ENCODE measurements at places on chromosomes 4 and X.
A peak's percentile ranks its signal among the peaks of the same experiment; 100 is the strongest.

DNA sequence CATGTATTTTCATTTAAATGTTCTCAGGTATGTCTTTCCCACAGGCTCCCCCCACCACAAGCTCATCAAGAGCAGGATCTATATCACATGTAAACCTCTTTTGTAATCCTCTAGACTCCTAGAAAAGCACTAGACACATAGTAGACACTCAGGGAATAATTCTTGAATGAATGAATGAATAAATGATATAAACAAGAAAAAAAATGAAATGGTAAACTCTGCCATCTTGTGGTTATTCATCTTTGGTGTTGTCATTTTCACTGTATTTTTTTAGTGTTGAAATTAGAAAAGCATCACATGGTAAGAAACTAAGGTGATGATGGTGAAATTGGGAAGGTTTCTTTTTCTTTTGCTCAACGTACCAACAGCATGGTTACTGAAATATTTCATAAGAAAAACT is 34.2 kb upstream of the C1GALT1C1 start:
- peak; percentile 46 for DNase-seq

DNA sequence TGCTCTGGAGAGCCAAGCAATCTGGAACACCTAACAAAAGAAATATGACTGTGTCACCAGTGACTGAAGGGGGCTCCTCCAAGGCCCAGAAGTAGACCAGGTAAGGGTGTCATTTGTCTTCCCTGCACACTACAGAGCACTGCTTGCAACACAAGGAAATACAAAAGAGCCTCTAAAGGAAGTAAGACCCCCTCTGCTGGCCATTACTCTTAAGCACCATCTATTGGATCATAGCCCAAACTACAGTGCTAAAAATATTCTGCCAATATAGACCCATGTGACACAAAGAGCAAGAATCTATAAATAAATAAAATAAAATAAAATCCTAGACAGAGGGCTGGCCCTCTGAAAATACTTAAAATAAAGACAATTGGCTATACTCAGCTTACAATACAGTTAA is 528.7 kb downstream of the TMA16 start:
- no peak for DNase-seq

DNA sequence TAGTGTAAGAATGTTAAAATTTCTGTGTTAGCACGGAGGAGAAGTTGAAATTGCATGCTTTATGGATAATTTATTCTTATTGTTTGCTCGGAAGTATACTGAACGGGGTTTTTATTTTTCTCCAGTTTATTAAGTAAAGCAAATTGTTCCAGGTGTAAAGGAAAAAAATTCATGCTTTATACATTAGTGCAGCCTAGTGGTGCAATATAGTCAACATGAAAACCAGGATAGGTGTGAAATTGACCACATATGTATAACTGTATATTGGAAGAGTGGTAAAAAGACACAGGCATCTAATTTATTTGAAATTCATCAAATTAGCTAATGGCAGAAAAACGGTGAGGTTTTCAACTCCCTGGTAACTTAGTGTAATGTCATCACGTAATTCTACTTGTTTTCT is 959 bp downstream of the BRS3 start:
- DNase-seq, result no peak

DNA sequence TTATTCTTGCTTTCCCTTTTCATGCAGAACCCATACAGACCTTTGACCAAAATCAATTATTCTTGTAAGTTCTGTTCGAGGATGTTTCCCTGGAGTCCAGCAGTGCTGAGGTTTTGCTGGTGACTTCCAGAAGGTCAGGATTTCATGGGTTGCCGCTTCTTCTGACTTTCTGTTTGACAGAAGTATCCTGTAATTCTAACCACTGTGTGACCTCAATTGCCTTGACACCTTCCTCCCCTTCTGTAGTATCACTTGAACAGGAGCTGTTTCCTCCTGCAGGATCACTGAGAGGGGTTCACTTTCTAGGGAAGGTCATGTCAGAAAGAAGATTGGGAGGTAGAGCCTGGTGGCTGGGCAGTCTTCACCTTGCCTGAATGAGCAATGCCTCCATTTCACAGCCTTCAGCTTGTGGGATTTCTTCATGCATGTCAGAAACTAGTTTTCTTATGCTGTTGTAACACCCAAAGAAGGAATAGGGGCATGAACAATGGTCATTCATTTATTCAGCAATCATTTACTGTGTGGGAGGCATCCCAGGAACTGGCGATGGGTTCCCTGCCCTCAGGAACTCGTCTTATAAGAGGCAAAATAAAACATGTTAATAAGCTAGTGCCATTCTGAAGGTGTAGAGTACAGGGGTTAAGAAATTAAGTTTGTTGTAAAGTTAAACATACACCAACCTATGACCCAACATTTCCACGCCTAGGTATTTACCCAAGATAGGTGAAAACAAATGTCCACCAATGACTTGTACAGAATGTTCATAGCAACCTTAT is 205.9 kb downstream of the SOWAHB start:
- peak; percentile 64 for DNase-seq

DNA sequence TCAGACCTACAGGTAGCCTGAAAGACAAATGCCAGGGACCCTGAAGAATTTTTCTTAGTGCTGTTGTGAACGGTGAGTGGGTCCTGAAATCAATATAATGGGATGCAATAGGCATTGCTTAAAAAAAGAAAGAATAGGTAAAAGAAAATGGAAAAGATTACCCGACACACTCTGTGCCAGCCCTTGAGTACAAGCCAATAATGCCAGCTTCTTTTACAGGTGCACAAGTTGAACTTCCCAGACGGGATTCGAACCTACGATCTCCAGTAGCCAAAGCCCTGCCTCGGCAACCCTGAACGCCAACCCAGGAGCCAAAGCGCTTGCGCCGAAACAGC is 24.7 kb upstream of the GLOD5 start:
- no peak for DNase-seq

- no peak for DNase-seq
Measured at GRCh38 chr4:150152766-150153165, 74.5 kb downstream of the DCLK2 start.

DNA sequence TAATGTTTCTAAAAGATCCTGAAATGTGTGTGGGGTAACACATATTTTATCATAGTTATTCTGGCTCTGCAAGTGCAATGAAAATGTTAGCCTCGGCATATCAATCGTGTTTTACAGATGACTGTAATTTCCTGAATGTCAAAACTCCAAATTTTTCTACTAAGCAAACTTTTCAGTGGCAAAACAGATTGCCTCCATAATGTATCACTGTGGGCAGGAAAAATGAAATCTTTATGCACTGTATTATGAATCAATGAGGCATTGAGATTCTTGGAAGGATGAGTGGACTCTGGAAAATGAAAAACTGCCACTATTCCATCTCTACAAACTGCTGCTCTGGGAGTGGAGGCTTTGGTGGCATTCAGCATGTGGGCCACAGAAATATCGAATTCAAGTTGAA is 160.1 kb upstream of the MBNL3 start:
- DNase-seq, result no peak

GRCh38 chrX:105018865-105019264 is 201.6 kb downstream of the TEX13A start:
- no peak for DNase-seq

- no peak for DNase-seq
Measured at GRCh38 chr4:100379583-100380105, 138.2 kb downstream of the EMCN start.

GRCh38 chr4:3492741-3493719 is 29.9 kb downstream of the DOK7 start:
- DNase-seq, result no peak

- no peak for DNase-seq
Measured at GRCh38 chrX:7084841-7085240, 62.7 kb upstream of the STS start.

DNA sequence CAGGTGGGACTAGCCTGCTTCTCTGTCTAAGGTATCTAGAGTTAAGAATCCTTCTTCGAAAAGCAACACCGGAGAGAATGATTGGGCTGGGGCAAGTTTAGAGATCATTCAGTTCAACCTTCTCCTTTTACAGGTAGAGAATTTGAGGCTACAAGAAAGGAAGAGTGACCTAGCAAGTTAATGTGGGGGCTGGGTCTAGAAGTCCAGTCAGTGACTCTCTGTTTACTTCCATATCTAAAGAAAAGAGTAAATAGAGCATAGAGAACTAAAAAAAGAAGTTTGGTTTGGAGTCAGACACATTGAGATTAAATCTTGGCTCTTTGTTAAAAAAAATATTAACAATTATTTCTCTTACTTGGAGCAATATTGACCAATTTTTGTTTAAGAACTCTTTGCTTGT is 64.1 kb upstream of the NPNT start:
- DNase-seq, result no peak

- no peak for DNase-seq
Measured at GRCh38 chrX:3712870-3713224, 602 bp downstream of the PRKX start.

DNA sequence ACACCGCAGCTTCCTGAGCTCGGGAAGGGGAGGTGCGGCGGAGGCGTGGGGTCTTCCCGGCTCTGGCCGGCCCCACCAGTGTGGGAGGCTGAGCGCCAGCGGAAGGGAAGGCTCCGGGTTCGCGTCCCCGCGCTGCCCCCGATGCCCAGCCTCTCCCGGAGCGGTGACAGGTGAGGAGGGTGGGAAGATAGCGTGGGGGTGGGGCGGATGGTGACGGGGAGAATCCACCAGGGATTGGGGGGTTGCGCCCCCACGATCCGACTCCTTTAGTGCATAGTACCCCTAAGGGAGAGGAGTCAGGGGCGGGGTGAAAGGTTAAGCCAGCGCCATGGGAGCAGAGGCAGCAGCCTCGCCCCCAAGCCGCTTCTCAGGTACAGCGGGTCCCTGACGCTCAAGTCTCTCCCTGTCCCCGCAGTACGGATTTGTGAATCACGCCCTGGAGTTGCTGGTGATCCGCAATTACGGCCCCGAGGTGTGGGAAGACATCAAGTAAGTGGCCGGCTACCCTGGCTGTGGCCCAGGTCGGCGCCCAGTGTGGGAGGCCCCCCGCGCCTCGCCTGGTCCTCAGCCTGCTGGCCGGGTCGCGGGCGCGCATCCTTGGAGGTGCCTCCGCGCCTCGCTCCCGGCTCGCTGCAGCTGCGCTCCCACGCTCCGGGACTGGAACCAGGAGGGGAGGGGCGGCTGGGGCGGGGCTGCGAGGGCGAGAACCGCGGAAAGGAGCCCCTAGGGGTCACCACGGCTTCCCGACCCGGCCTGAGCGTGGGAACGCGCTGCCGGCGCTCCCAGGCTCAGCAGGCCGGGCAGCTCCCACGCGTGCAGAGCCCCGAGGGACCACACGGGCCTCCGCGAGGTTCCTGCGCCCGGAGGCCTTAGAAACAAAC is 791 bp downstream of the GUCY1B1 start:
- peak; percentile 26 for DNase-seq

- peak; percentile 35 for DNase-seq
Measured at GRCh38 chrX:87299563-87300160, 217.9 kb upstream of the KLHL4 start.

DNA sequence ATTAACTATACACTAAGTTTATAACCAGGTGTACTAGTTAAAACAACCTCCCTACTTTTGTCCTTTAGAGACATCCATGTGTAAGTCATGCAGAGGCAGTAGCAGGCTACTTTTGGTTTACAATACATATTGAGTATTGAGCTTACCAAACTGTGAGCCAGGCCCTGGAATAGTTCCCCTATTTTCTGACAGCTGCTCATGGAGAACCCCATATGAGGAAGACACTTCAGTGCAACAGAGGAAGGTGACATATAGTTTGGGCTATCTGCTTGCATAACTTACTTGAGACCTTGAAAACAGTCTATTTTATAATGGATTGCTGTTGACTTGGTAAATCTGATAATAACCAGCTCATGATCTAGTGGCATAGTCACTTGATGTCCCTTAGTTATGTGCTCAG is 190.5 kb downstream of the SH3BGRL start:
- no peak for DNase-seq

DNA sequence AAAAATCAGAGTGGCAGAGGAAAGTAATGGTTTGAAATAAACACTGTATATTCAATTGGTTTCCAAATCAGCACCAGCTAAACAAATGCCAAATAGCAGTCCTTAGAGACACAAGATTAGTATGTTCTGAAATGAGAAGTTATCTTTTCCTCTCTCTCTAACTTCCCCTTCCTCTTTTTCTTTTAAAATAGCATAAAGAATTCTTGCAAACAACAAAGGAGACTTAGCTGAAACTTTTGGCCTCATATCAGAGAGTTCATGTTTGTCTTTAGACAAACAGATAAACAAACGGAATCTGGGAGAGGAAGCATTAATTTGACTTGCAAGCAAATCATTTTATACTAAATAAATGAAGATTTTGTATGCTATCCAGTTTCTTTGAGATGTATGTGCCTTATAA is 399.0 kb downstream of the GBA3 start:
- no peak for DNase-seq

- DNase-seq, result peak; percentile 26
Measured at GRCh38 chr4:80963051-80963450, 67.5 kb upstream of the BMP3 start.

DNA sequence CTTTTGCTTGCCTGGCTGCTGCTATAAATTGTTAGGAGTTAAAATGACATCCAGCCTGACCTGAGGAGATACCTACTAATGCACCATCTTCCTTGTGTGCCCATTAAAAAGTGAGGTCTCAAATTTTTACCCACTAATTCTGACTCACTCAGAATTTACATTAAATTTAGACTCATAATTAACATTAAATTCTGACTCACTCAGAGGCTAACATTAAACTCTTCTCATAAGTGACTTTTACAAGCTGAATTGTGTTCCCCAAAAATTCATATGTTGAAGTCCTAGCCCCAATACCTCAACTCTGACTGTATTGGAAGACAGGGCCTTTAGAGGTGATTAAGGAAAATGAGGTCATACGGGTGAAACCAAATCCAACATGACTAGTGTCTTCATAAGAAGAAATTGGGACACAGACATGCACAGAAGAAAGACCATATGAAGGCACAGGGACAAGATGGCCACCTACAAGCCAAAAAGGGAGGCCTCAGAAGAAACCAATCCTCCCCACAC is 11.8 kb downstream of the CASP6 start:
- DNase-seq, result no peak

- DNase-seq, result no peak
Measured at GRCh38 chr4:155609455-155610059, 57.1 kb upstream of the GUCY1A1 start.

Data from choroid plexus epithelial cell (primary cell).